ENCODE measurements at places on chromosomes 7 and 10.

DNA sequence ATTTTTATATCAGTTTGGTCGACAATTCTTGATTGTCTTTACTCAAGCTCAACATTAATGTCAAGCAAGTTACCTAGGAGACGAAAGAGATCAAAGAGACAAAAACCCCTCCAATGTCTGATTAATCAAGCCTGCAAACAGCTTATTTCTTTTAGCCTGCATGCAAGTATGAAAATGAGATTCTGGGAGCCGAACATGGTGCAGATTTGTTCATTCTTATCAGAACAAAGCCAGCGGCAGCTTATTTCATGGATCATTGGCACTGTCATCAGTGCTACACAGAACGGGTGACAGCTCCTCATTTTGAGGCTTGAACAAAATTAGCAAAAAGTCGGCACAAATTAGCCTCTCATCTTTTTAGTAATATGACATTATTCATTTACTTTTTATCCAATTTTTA lies 26.5 kb downstream of the FAM204A start:
- no peak for DNase-seq

- no peak for DNase-seq
Measured at GRCh38 chr10:4819707-4820106, 6.3 kb upstream of the AKR1E2 start.

- DNase-seq = no peak
Measured at GRCh38 chr7:49767719-49768118, 5.7 kb upstream of the VWC2 start.

DNA sequence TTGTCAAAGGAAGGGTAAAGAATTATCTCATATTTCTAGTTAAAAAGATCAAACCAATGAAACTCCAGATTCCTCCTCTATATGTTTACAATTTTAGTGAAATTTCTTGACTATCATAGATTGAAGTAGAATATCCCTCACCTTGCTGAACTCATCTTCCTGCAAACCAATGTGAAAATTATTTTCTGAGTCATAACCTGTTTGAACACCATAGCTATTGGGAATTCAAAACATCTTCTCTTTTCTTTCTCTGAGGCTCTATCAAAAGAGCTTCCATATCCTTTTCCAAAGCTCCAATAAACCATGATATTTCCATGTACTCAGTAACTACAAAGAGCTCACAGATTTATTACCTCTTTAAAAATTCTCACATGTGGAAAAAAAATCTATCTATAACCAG lies 134.3 kb downstream of the DOCK4 start:
- DNase-seq = no peak

DNA sequence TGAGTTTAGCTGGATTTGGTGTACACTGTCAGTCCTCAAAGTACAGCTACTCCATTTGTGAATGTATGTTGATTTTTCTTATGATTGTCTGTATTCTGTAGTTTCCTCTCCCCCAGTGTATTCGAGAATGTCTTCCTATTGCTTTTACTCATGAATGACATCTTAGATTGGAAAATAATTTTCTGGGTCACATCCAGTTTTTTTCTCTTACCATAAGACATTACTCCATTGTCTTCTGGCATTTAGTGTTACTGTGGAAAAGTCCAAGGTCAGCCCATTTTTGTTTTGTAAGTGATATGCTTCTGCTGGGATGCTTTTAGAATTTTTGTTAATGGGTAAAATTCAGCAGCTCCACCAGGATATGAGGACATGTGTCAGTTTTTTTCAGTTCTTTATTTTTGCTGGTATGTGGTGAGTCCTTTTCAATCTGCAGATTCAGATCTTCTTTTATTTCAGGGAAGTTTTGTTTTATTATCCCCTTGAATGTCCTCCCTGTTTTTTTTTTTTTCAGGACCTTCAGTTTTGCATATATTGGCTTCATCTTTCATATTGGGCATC lies 33.6 kb downstream of the WAC start:
- no peak for DNase-seq

DNA sequence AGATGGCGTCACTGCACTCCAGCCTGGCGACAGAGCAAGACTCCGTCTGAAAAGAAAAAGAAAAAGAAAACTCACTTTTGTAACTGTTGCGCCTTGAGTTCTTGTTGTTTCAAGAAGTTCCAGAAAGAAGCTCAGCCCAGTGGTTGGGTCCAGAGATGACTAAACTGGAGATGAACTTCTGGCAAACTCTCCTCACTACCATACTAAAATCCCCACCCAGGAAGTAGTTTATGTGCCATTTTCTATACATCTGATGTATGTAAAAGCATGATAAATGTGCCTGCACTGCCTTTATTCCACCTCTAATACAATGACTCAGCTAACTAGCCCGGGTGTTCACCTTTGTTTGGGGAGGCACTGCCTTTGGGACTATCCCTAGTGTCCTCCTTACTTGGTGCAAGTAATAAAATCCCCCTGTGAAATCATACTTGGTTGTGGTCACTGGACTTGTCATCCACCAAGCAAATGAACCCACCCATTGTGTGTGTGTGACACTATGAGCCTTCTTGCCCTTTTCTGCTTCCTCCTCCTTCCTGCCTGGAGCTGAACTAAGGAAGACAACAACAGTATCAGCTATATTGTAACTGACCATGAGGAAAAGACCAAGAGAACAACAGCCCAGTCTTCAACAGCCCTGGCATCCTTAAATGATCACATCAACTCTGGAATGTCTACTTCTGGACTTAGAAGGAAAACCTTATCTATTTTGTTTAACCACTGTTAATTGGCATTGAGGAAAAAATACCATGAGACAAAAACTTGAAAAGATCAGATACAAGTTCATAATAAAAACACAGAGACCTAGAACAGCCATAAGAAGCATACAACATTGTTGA lies 33.6 kb downstream of the JMJD1C start:
- DNase-seq = no peak

- DNase-seq = no peak
Measured at GRCh38 chr7:44750921-44751571, 2.4 kb downstream of the ZMIZ2 start.

DNA sequence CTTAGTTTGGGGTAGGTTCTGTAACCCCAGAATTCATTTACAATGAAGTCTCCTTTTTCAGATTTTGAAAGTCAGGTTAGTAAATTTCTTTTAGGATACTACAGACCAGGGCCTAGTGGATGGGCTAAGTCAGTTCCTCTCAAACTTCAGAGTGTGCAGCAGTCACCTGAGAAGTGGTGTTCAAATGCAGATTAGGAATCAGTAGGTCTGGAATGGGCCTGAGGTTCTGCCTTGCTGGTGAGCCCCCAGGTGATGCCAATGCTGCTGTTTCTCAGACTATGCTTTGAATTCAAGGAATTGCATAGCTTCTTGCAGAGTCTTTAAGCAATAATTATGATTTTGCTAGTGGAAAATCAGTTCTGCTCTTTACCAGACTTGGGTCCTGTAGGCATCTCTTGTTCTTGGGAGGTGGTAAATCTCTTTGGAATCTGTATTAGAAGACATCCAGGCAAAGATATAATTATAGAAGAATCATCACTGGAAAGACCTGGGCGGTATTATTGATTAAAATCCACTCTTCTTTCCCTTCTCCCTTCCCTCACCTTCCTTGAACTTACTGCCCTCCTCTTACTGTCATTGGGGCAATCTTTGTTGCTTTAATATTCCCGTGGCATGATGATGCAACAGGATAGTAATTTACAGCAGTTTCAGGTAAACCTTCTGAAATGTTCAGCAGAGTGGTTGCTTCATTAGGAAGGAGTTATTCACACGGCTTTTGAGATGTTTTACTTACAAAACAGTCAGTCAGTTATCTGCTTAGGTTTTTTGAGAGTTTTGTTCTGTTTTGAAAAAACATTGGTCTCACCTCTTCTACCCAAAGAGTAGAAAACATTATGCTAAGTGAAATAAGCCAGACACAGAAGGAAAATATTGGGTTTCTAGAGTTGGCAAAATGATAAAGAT lies 87.2 kb downstream of the NRF1 start:
- DNase-seq = no peak

DNA sequence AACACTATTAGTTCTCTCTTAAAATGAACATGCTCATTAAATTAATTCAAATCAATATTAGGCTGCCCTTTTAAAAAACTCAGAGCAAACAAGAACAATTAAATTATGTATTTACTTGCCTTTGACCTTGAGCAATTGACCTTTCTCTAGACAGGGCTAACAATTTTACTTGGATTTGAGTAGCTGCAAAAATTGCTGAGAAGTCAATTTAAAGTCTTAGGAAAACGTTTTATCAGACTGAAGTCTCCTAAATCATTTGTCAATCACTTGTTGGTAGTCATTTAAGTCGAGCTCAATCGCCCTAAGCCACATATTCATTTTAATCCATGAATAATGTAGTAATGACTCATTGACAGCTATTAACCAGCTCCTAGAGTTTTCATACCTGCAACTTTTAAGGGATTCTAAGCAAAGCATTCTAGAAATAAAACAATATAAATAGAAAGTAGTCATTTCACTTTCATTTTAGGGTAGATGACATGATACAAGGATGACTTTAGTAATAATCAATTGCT lies 84.9 kb upstream of the SEC61G start:
- DNase-seq = no peak

GRCh38 chr7:45646996-45647825 lies 73.0 kb downstream of the ADCY1 start:
- no peak for DNase-seq

- no peak for DNase-seq
Measured at GRCh38 chr7:97342512-97342911, 225.0 kb downstream of the SDHAF3 start.

- DNase-seq = no peak
Measured at GRCh38 chr10:31752170-31752569, 176.5 kb downstream of the ARHGAP12 start.

GRCh38 chr10:61973169-61973568 lies 71.7 kb downstream of the ARID5B start:
- DNase-seq = no peak

- DNase-seq = no peak
Measured at GRCh38 chr7:111394891-111395290, 167.4 kb downstream of the IMMP2L start.

GRCh38 chr10:31620226-31621151 lies 301.5 kb downstream of the ZEB1 start:
- peak; percentile 8 for DNase-seq

- no peak for DNase-seq
Measured at GRCh38 chr7:44608916-44609648, 2.7 kb downstream of the OGDH start.

DNA sequence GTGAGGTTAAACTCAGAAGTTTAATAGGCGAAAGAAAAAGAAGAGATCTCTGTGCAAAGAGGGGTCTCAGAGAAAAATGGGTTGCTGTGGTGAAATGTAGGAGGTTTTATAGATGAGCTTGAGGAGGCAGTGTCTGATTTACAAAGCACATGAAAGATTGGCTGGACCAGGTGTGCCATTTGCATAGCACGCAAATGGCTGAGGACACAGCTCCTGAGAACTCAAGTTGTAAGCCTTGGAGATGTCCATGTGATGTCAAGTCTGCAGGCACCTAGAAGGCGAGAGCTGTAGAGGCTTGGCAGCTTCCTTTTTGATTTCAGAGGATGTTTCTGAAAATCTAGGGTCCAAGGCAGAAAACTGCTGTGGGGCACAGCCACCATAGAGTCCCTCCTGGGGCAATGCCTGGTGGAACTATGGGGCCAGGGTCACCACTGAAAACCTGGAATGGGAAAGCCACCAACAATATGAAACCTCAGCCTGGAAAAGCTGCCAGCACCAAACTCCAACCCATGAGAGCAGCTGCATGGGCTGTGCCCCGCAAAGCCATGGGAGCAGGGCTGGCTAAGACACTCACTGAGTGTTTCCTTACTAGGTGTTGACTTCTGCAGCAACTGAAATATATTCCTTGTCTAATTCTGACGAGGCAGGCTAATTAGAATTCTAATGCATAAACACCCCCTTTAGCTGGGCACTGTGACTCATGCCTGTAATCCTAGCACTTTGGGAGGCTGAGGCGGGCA lies 96.9 kb upstream of the TNS3 start:
- DNase-seq = no peak

GRCh38 chr7:48806731-48807130 lies 117.6 kb upstream of the CDC14C start:
- no peak for DNase-seq

DNA sequence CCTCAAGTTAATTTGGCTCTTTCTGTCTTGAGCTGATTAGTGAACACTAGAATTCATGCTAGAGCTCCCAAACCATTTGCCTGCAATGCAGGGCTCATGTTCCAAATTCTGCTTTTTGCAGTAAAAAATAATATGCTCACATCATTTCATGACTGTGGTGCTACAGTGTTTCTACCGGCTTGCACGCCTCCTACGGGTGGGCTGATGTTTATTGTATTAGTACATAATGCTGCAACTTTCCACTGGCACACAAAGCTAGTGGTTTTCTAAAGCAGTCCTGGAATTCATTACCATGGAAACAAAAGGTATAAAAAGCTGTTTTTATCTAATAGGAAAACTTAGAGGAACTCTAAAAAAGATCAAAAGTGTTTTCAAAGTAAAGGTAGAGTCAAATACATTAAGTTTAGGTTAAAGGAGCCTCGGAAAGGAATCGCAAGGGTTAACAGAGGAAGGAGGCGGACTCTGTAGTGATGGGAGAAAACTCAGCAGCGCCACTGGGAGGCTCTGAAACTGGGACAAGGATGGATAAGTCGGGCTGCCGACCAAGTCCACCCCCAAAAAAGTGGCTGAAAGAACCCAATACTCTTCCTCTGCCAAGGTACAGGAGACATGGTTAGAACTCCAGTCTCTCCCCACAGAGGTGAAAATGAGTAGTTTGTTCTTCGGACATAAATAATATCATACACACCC lies 25.9 kb downstream of the GRM8 start:
- no peak for DNase-seq

DNA sequence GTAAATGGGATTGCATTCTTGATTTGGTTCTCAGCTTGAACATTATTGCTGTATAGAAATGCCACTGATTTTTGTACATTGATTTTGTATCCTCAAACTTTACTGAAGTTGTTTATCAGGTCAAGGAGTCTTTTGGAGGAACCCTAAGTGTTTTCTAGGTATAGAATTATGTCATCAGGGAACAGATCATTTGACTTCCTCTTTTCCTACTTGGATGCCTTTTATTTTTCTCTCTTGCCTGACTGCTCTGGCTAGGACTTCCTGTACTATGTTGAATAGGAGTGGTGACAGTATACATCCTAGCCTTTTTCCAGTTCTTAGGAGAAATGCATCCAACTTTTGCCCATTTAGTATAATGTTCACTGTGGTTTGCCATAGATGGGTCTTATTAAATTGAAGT lies 48.8 kb downstream of the ANXA8 start:
- no peak for DNase-seq

DNA sequence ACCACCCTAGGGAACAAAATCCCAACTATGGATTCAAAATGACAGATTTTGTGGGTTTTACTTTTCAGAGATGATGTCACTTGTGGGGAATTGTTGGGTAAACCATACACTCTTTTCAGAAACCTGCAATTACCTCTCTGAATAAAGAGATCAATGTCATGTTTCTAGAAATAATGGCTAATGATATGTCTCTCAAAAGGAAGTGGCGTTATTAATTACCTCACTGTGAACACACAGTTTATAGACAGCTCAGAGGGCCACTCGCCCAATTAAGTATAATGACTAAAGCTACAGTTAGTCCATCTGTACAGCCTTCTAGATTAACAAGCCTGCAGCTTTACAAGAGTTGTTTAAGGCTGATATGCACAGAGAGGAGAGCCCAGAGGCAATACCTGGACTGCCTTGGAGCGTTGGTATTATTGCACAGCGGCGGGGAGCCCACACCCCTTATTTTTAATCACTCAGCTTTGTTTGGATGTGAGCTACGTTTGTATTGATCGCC lies 79.5 kb downstream of the RAB11FIP2 start:
- DNase-seq = peak; percentile 55

- no peak for DNase-seq
Measured at GRCh38 chr10:3391657-3392056, 219.1 kb upstream of the PITRM1 start.

- no peak for DNase-seq
Measured at GRCh38 chr10:3784510-3785250, at the start of gene KLF6. Gene KLF6, minus strand, starts transcription at chr10:3785209. Its CDS starts 195 bp downstream, at chr10:3785014.

Data from NCI-H524 treated with DMSO at 0.1 percent for 48 hours (cell line).